ENCODE measurements at places on chromosomes 4 and X.

DNA sequence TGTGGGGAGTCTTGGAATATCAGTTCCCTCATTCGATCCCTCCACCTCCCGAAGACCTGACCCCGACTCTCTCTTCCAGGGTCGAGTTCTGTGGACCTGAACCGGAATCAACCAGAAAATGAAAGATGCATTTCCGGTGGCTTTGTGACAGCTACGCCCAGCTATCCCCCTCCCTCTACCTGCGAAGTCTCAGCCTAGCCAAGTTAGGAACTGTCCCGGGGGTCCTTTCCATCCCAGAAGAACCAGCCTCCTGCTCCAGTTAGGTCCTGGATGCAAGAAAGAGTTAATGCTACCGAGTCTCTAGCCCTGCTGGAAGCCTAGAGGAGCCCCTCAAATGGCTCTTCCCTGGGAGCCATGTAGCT lies 13.4 kb upstream of the ETDC start:
- no peak for DNase-seq

GRCh38 chr4:104490096-104490769 lies 4.5 kb downstream of the CXXC4 start:
- peak; percentile 61 for DNase-seq

DNA sequence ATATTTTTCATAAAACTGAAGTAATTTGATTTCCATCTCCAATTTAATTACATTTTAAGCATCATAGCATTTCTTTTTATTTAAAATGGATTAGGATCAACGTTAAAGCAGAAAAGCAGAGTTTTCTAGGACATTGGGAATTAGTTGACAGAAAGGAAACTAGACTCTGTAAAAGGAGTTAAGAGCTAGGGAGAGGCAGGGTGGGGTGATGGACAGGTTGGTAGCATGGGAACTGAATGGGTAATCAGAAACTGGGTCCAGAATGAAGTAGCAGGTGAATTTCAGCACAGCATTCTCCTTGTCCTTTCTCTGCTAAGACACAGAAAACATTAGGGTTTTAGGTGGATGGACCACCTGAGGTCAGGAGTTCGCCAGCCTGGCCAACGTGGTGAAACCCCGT lies 97.6 kb downstream of the ANAPC4 start:
- no peak for DNase-seq

GRCh38 chrX:19181345-19181744 lies 59.1 kb upstream of the ADGRG2 start:
- no peak for DNase-seq

DNA sequence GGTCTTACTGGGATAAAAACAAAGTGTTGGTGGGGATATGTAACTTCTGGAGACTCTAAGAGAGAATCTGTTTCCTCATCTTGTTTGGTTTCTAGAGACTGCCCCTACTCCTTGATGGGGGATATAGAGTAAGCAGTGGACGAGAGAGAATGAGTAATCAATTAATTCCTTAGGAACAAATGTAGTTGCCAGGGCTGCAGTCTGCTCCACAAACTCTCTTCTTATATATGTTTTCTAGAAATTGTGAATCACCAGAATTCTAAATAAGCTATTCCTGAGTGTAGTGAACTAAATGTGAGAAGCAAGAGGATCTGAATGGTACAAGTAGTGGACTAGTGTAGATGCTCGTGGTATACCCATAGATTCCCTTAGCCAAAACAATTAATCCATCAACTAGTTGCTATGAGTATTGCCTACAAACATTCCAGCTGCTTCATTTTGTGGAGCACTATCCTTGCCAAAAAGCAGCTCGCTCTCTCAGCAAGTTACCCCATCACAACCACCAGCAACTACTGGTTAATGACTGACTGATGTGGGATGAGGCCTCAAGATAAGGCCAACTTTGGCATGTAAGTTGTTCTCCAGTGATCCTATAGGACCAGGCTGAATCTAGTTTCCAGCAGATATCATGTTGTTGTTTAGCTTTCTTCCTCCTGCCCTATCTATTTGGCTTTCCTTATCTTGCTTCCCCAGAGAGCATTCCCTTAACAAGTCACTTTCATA lies 273.0 kb downstream of the SLC7A11 start:
- DNase-seq = no peak
